Activated T-cell treated with anti-CD3 and anti-CD28 coated beads, Interleukin-2, amount 50 U/mL, for 48 hours (primary cell): ENCODE measurements at places on chromosomes 11 and 22.
A peak's percentile ranks its signal among the peaks of the same experiment; 100 is the strongest.

- DNase-seq: peak; percentile 24
Measured at GRCh38 chr11:125063429-125064043, 431 bp downstream of the SLC37A2 start.

- no peak for DNase-seq
Measured at GRCh38 chr11:6365659-6366058, 24.6 kb upstream of the SMPD1 start.

DNA sequence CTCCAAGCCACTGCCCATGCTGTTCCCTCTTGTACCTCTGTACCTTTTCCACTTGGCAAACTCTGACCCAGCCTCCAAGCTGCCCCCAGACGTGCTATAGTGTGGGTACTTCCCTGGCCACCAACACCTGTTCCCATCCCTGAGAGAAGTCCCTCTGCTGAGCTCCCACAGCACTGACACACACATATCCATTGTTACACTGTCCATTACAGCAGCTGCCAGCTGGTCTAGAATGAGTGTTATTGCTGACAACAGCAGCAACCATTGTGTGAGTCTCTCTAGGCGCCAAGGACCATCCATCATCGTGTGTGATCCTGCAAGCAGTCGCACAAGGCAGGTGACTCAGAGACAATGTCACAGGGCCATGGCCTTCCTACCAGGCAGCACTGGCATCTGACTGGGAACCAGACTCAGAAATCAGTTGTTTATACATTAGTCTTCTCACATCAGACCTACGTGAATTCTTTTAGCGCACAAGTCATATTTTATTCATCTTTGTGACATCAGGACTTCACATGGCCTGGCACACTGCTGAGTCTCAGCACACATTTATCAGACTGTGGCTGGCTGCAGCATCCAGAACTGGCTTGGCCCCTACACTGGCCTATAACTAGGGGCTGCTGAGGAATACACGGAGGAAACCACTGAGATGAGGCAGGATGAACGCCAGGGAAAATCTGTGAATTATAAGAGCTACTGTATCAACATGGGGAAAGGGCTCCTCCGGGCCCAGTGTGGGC is 56.4 kb downstream of the SGSM3 start:
- no peak for DNase-seq

DNA sequence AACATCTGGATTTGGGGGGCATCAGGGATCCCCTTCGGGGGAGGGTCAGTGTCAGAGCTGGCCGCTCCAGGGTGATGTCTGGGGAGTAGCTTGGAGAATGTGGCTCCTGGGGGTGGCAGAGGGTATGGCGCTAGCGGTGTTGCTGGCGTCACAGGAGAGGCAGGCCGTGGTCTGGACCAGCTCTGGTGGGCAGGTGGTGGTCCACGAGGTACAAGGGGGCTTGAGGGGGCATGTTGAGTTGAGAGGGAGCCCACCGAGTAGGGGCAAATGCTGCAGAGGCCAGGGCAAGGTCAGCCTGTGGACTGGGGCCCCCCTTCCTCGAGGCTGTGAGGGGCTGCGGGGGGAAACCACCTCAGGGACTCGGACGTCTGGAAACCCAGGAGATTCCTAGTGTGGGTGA is 8.6 kb downstream of the GRAMD4 start:
- DNase-seq: no peak

DNA sequence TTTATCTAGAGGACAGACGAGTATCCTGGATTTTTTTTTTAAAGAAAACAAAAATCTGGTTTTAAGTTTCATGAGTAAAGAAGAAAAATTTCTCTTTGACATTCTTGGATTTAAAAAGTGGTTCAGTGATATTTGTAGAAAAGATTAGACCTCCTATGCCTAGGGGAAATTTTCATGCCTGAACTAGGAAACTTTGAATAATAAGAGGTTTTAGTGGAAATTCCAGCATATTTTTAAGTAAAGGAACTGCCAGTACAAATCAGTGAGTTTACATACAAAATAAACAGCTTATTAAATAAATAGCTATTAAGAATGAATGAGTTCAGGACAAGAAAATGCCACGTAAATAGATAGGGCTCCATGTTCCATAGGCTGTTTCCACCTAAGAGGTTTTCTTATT is 17.5 kb downstream of the JAM3 start:
- no peak for DNase-seq

DNA sequence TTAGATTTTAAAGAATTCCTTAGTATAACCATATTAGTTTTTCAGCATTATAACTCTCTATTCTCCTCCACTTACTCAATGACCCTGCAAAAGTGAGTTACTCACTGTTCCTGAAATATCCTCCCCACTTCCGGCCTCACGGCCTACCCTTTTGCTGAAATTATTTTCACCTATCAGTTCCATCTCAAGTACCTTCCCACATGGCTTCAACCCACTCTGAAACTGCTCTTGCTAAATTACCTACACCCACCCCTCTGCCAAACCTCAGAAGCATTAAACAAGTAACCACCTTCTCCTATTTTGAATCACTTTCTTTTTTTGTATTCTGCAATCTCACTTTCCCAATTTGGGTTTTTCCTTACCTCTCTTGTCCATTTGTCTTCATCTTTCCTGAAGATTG is 37.7 kb downstream of the OR5P2 start:
- no peak for DNase-seq

- no peak for DNase-seq
Measured at GRCh38 chr22:41598081-41598480, 8.4 kb upstream of the PMM1 start.

DNA sequence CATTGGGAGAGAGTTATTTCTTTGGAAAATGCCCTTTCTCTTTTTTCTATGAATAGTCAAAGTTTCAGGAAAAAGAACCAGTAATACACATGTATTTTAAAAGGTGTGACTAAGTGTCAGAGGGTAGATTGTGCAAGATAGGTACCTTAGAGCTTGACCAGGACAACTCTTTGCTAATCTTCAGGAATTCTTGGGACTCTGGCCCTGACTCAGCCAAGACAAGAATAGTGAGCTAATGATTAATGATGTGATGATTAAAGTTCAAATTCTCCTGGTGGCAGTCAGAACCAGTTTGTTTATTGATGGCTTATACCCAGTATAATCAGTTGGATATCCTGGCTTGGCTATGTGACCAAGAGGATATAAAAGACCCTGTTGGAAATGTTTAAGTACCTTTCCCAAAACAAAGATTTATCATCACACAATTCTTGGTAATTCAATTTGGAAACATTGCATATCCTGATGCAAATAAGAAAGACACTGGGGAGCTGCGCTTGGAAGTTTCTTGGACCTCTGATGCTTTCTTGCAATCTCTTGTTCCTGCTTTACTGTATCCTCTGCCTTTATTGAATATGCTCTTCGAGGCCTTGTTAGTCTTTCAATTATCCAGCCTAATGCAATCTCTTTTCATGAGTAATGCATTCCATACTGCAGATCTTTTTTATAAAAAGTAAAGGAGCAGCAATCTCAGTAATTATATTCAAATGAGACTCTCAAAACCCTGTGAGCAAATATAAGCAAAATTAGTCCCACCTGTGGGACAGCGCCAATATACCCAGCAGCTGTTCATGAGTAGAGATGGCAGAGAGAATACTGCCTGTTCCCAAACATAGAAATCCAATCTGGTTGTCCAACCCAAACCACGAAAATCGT is 48.0 kb upstream of the CEP126 start:
- DNase-seq: no peak

DNA sequence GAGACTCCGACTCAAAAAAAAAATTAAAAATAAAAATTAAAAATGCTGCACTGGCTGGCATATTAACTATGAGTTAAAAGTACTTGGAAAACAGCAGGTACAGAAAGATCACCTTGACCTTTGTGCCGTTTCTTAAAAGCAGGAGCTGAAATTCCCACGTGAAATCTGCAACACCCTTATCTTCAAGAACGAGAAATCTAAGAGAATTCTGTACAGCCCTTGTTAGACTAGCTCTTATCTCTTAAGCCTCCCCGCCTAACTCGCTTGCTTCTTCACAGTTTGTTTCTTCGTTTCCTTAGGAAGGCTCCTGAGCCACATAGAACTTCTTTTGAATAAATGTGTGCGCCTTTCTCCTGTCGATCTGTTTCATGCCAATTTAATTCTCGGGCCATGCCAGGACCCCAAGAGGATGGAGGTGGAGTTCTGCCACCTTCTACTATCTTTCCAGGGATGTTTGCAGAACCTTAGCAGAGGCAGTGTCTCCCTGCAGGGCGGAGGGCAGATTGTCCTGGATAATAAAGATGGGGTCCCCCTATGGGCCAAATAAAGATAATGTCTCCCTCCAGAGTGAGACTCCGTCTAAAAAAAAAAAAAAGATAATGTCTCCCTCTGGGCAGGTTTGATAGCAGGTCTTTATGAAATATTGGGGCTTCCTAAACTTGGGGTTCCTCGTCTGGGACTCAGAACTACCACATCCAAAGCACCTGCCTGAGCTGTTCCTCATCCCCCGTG is 27.4 kb upstream of the SYT8 start:
- DNase-seq: no peak

- no peak for DNase-seq
Measured at GRCh38 chr11:28738549-28738948, 630.4 kb downstream of the METTL15 start.

DNA sequence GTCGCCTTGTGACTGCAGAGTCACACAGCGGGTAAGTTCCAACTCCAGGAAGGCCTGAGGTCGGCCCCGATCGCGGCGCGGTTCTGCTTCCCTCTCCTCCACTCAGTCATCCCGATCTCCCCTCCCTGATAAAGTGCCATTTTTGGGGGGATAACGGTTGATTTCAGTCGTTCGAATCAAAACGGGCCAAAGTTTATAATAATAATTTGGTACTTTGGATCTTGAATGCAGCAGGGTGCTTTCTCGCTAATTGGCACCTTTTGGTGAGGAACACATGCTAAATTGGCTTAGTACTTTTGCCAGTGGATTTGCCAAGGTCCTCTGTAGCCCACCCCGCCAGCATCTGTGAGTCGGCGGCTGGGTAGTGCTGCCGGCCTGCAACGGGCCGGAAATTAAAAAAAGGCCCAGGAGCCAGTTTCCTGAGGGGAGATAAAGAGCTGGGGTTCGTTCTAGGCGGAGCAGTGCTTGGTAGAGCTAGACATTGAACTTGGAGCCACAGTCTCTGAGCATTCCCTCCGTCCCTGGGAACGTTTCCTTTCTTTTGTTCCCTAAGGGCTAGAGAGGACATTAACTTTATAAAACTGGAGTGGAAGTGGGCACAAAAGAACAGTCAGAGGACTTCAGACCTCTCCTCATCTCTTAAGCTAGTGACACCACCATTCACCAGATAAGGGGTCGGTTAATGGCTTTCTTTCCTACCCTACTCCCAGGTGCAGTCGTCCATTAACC is 997 bp downstream of the UBE2L3 start:
- DNase-seq: peak; percentile 42

GRCh38 chr11:1705126-1706052 is 8.4 kb downstream of the KRTAP5-6 start:
- no peak for DNase-seq

DNA sequence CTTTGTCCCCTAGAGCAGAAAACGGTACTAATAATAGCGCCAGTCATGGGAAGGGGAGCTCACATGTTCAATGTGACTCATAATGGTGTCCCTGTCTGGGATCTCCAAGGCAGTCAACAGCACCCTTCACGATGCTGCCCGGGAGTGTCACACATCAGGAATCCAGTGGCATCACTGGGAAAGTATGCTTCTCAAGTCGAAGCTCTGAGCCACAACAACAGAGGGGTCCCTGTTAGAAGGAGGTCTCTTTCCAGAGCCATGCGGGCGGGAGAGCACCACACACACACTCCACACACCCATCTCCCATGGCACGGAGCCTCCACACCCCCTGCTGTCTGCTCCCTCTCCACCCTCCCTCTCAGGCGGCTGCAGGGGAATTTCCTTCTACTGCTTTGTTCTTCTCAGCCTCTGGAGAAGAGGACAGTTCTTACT is 119.7 kb downstream of the ETS1 start:
- peak; percentile 59 for DNase-seq

DNA sequence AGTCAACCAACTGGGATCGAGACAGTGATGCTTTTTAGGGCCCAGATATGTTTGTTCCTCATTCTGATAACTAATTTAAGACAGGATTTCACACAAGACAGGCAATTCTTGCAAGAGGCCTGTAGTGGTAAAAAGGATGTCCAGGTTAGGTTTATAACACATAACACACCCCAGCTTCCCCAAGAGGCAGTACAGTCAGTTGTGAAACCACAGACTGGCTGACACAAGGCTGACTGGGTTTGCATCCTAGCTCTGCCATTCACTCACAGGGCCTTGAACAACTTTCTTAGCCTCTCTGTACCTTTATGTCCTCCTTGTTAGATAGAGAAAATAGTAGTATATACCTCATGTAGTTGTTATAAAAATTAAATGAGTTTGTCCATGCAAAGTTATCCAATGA is 55.0 kb upstream of the PTH start:
- no peak for DNase-seq

DNA sequence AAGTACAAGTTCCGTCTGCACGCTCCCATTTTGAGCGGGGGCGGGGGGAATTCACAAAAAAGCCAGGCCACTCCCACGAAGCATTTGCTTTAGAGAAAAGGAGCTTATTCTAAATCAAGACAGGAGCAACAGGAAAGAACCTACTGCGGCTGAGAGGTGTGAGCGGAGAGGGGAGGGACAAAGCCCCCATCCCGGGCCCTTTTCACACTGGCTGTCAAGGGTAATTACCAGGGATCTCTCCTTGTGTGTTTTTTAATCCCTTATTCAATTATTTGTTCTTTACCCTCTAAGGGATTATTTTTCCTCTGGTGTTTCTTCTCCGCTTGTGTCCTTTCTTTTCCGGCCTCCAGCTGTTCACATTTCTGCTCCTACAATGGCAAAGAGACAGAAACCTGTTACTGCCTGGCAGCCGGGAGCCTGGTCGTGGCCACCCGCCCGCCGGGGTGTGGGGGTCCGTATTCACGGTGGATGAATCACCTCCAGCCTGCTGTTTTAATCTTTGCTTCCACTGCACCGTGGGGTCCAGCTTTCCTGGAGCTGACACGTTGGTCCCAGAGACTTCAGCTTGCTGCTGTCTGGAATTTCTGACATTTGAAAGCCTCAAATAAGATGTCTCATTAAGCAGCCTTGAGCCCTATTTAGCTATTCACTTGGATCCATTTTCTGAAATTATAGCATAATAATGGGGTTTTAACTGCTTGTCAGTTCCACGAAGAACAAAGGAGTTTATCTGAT is 61.4 kb upstream of the FADD start:
- DNase-seq: peak; percentile 23
